ENCODE measurements at places on chromosomes 6 and 20. TPM values are rescaled to one million over a fixed set of nuclear protein-coding genes. Genes with fewer than 3 reads are reported as not detected.

Gene MUC22
- not detected for total RNA-seq

Gene ADGRF5
- not detected for total RNA-seq

Gene SOX18
- total RNA-seq: 1.8 TPM

Gene B4GALT5
- total RNA-seq: 30.9 TPM

DNA sequence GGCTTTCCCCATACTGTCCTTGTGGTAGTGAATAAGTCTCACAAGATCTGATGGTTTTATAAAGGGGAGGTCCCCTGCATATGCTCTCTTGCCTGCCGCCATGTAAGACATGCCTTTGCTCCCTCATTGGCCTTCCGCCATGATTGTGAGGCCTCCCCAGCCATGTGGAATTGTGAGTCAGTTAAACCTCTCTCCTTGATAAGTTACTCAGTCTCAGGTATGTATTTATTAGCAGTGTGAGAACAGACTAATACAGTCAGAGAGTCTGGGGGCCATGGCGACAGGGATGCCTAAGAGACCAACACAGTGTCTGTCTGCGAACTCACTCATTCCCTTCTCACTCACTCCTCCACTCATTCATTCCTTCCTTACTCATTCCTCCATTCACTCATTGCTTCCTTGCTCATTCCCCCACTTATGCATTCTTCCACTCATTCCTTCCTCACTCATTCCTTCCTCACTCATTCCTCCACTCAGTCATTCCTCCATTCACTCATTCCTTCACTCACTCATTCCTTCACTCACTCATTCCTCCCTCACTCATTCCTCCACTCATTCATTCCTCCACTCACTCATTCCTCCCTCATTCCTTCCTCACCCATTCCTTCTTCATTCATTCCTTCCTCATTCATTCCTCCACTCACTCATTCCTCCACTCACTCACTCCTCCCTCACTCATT, 137.5 kb upstream of the AGPAT4 start:
- DNase-seq: no peak
- no peak overlapping the region for H3K27ac ChIP-seq
- no peaks in the 10 kb centered on the region for H3K4me1 ChIP-seq
- no peak overlapping the region for H3K4me3 ChIP-seq

- DNase-seq: no peak
- no peaks in the 10 kb centered on the region for H3K4me1 ChIP-seq
- no peaks in the 10 kb centered on the region for H3K27me3 ChIP-seq
- H3K27ac ChIP-seq: no peak overlapping the region
Measured at GRCh38 chr6:162315291-162315690, 412.3 kb downstream of the PRKN start.

DNA sequence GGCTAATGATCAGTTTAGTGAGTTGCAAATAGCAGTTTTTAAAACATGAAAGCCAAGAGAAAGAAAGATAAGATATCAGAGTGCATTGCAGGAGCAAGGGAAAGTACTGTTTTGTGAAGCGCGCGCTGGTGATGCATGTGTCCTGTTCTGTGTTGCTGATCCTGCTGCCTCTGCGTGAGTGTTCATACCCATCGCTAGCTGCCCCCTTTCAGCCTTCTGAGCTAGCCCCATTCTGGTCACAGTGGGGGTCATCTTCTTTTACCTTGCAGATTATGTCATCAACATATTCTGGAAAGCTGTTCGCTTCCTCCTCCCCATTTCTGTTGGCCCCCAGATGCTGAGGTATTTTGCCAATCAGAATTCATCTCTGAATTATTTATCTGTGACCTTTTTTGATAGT, 1.9 kb downstream of the MRAP2 start:
- H3K27me3 ChIP-seq: peaks cover 37% of the 10 kb centered on the region
- no peak for DNase-seq
- no peak overlapping the region for H3K4me3 ChIP-seq

DNA sequence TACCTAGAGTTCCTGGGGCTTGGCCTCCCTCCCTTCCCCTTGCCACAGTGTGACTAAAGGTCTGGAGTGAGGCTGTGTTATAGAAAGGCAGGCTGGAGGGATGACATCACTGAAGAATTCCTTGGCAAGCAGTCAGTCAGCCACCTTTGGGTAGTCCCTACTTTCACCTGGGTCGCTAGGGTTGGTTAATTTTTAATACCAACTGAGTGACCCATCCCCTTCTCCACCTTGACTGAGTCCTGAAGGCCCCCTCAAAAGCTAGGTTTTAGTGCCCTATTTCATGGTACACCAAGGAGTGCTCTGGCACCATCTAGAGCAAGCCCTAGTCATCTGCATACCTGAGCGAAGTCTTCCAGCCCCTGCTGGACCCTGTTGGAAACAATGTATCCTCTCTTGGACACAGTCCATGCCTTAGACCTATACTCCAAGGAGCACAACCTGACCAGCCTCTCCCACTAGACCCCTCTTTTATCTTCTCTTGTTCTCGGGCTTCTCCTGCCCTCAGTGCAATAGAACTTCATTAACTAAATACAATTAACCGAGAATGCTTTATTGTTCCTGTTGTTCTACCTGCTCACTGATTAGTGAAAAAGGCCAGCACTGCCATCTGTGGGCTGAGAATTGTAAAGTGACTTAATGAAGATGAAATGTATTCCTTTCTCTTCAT, 44.6 kb downstream of the RIN2 start:
- no peaks in the 10 kb centered on the region for H3K4me1 ChIP-seq
- DNase-seq: no peak
- no peak overlapping the region for H3K27ac ChIP-seq
- peaks cover 7% of the 10 kb centered on the region for H3K27me3 ChIP-seq
- no peaks in the 10 kb centered on the region for H3K36me3 ChIP-seq

DNA sequence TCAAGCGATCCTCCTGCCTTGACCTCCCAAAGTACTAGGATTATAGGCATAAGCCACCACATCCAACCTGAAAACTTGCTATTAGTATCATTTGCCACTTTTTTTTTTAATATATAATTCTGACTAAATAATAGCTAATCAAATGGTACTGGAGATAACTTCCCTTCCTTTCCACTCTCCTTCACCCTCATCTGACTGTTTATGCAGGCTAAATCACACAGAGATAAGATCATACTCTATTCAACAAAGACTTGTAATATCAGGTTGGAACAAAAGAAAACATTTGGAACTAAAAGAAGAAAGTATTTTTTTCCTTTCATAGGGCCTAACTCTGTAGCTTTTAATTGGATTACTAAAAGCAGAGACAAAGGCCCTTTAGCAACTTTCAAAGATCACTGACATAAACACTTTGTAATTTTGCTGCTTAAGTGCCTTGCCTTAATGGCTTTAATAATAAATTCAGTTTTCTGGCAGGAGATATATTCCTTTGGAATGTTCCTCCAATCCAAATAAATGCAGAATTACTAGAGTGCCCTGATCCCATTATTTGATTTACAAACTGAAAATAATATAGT, 198.7 kb upstream of the ASCC3 start:
- no peak overlapping the region for H3K27ac ChIP-seq
- no peaks in the 10 kb centered on the region for H3K4me1 ChIP-seq
- no peak overlapping the region for H3K4me3 ChIP-seq
- H3K36me3 ChIP-seq: no peaks in the 10 kb centered on the region

GRCh38 chr20:33234050-33234449, 1.7 kb upstream of the BPIFA1 start:
- peaks cover 29% of the 10 kb centered on the region for H3K27me3 ChIP-seq
- H3K27ac ChIP-seq: no peak overlapping the region
- no peak for DNase-seq
- no peaks in the 10 kb centered on the region for H3K36me3 ChIP-seq
- no peak overlapping the region for H3K4me3 ChIP-seq
- H3K4me1 ChIP-seq: peaks cover 32% of the 10 kb centered on the region

DNA sequence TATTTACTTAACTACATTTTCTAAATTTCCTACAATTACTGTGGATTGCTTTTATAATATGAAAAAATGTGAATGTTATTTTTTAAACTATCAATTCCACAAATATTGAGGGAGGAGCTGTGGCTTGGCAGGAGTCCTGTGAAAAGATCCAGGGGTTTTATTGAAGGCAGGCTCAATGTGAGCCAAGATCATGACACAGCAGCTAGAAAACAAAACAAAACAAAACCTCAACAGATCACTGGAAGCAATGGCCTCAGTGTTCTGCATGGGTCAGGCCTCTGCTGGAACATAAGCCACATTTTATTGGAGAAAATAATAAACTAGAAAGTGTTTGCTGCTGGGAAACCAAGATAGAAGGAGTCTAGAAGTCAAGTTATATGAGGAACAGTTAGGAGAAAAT, 19.4 kb upstream of the RCAN2 start:
- no peak overlapping the region for H3K27ac ChIP-seq
- H3K36me3 ChIP-seq: no peaks in the 10 kb centered on the region
- peaks cover 12% of the 10 kb centered on the region for H3K27me3 ChIP-seq
- DNase-seq: no peak
- H3K4me1 ChIP-seq: no peaks in the 10 kb centered on the region
- no peak overlapping the region for H3K4me3 ChIP-seq

GRCh38 chr6:21946298-21946783, 350.5 kb downstream of the PRL start:
- no peaks in the 10 kb centered on the region for H3K4me1 ChIP-seq
- H3K27ac ChIP-seq: no peak overlapping the region
- H3K36me3 ChIP-seq: no peaks in the 10 kb centered on the region
- no peak for DNase-seq
- no peak overlapping the region for H3K4me3 ChIP-seq

All from activated CD8-positive, alpha-beta memory T cell treated with anti-CD3 and anti-CD28 coated beads, Interleukin-2, amount 10 ng/mL, durations not matched to agents 7 days and 5 days (primary cell).